ENCODE measurements at places on chromosomes 11 and 22.

GRCh38 chr11:118415062-118415738, 13.8 kb downstream of the ATP5MG start:
- no peak for DNase-seq

DNA sequence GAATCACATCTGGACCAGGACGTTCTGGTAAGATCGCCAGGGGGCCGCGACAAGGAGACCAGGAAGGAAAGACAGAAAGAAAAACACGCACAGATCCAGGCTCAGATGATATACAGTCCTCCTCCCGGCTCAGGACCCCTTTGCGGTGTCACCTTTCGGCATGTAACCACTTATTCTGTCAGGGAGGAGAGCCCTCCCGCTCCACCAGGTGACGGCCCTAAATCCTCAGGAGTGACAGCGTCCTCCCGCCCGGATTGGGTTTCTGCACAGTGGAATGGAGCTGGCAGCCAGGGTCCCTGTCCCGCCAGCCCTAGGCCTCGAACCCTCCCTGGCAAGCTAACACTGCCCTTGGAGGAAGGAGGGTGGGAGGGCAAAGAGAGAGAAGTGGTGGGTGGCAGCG, 24.3 kb upstream of the KCNQ1OT1 start:
- DNase-seq = no peak

GRCh38 chr22:30230330-30230729, 16.2 kb downstream of the LIF start:
- no peak for DNase-seq

- no peak for DNase-seq
These were observed 64.7 kb upstream of the WNT7B start for GRCh38 chr22:46041642-46042041.

GRCh38 chr11:102283116-102283485, 34.2 kb upstream of the BIRC3 start:
- no peak for DNase-seq
